LHCN-M2 (cell line): ENCODE measurements at places on chromosomes 11 and 22. TPM values are rescaled to one million over a fixed set of nuclear protein-coding genes. Genes with fewer than 3 reads are reported as not detected.
A peak's percentile ranks its signal among the peaks of the same experiment; 100 is the strongest.

PKDREJ gene
- total RNA-seq: not detected in 2 replicates

- no peak for DNase-seq
These were observed 13.2 kb downstream of the LMO1 start for GRCh38 chr11:8250434-8250833.

DNA sequence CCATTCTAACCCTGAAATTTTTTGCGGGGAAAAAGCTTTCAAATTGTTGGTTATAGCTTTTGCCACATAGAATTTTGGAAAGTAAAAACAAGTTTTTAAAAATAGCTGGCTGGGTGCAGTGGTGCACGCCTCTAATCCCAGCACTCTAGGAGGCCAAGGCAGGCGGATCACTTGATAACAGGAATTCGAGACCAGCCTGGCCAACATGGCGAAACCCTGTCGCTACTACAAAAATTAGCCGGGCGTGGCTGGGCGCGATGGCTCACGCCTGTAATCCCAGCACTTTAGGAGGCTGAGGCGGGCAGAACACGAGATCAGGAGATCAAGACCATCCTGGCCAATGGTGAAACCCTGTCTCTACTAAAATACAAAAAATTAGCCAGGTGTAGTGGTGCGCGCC, 54.9 kb downstream of the TNRC6B start:
- no peak for DNase-seq

GRCh38 chr22:41844036-41844435, 11.1 kb downstream of the SREBF2 start:
- no peak for DNase-seq

GRCh38 chr11:5938603-5938965, 3.5 kb upstream of the OR56A3 start:
- DNase-seq: no peak

GRCh38 chr11:32444186-32444585, 8.8 kb upstream of the WT1 start:
- DNase-seq: no peak

- no peak for DNase-seq
These were observed 216.3 kb downstream of the FAT3 start for GRCh38 chr11:92440701-92441442.

GRCh38 chr11:101914341-101914737, 471 bp upstream of the CEP126 start:
- no peak for DNase-seq

DNA sequence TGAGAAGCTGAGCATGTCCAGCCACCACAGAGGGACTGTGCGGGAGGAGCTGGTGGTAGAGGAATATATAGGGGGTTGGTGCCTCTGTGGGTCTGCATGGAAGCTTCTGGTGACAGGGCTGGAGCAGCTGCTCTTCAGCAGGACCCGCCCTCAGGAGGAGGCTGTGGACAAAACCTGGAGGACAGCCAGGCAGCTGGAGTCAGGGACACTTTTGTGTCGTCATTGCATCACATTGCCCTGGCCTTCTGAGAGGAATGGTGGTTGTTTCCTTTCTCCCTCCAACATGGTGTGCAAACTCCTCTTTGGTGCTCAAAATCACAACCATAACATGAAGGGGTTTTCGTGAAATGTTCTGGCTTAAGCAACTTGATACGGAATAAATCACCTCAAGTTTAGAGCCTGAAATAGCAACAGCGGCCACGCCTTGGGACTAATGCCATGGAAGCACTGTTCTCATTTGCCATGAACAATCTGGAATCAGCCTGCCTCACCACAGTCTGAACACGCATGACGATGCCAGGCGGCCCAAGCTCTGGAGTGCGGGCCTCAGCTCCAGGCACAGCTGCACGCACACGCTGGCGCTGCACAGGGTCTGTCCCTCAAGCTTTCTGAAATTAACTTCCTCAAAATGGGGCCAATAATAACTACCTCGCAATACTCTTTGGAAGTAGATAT, 17.1 kb upstream of the CSRP3 start:
- DNase-seq: peak; percentile 69

DNA sequence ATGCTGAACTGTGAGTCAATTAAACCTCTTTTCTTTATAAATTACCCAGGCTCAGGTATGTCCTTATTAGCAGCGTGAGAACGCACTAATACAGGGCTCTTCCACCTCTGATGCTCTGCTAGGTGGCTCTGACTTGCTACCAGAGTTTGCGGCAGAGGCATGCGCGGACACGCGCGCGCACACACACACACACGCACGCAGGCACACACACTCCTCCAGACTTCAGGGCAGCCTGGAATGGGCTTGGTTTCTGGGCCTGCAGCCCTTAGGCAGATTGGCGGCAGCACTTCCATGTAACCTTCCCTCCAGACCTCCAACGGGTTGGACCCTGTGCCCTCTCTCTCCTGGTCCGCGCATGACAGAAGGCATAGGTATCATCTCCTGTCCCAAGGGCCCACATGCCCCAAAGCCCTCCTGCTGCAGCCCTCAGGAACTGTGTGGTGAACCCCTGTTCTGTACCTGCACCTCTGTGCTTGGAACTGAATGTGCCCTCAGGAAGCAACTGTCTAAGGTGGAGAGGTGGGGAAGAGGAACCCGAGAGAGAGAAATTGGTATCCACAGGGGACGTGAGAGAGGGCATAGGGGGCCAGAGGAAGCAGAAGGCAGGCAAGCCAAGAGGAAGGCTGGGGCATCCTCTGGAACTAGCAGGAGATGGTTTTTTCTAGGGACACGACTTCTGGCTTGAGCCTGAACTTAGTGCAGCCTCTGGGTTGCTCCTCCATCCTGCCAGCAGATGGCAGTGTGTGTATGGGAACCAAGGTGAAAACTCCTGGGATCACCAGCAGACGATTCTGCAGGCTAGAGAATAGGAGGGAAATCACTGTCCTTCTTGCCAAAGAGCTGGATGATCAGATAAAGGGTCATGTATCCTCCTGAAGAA, 23.4 kb upstream of the RIC3 start:
- peak; percentile 37 for DNase-seq

DNA sequence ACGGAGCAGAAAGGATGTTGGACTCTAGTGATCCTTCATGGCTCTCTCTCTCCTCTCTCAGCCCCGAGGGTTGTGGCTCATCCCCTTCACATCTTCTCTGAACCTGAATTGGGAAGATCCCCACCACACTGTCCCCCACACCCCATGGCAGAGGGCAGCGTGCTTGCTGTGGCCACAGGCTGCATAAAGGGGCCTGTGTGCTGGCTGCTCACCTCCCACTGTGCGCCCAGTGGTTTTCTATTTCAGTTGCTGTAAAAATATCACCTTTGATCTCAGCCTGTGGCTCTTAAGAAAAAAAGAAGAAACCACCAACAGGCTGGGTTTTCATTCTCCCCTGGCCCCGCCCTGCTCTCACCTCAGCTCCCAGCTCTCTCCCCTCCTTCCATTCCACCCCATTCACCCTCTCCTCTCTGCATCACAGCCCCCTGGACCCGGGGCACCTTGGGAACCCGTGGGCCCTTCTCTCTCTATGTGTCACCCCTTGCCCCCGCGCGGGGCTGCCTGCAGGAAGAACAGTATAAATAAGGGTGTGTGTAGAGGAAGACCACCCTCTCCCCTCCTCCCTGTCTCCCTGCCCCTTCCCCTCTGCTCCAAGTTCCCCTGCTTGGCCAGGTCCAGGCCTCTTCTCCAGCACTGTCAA, 25.8 kb upstream of the WNT11 start:
- no peak for DNase-seq

DNA sequence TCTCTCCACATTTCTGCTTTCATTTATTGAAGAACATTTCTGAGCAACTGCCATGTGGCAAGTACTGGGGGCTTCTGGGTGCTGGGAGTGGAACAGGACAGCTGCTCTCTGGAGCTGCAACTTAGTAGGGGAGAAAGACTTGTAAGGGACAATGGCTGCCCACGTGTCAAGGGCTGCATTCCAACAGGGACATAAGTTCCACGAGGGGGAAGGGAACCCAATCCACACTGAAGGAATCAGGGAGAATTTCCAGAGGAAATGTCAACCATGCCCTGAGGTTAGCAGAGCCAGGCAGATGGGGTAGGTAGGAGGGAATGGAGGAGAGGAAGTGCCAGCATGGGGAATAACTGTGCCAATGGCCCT, 1.7 kb downstream of the MAPK8IP2 start:
- DNase-seq: no peak

ISX gene
- total RNA-seq: not detected in 2 replicates

GRCh38 chr11:94806419-94806818, 38.3 kb downstream of the AMOTL1 start:
- DNase-seq: no peak

PTH gene
- total RNA-seq: not detected in 2 replicates

DNA sequence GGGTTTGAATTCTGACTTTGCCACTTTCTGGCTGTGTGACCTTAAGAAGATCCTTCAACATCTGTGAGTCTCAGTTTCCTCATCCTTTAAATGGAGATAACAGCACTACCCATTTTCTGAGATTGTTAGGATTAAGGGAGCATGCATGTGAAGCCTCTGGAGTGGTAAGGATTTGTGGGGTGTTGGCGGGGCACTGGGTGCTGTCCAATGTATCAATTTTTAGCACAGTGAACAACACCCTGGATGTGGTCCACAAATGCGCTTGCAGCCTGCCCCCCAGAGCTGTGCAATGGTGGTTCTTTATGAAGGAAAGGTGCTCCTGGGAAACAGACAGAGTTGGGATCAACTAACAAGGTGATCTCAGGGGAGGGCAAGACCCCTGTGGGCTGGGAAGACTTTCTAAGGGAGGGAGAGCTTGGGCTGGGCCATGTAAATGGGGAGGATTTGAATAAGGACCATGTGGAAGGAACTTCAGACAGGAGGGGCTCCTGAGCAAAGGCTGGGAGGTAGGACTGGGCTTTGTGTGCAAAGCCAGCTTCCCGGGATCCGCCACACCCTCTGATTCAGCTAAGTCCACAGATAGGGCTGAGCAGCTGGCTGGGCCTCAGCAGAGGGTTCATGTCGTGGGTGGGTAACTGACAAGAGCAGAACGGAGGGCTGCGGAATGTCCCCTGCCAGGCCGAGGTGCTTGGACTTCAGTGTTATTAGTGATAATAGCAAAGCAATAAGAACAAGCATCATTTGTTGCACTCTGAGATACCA, 22.7 kb upstream of the RASD2 start:
- peak; percentile 41 for DNase-seq

GSTT2 gene
- 0.11 TPM in 1 of 2 replicates, not detected in the other for total RNA-seq

KRTAP5-1 gene
- total RNA-seq: not detected in 2 replicates

DNA sequence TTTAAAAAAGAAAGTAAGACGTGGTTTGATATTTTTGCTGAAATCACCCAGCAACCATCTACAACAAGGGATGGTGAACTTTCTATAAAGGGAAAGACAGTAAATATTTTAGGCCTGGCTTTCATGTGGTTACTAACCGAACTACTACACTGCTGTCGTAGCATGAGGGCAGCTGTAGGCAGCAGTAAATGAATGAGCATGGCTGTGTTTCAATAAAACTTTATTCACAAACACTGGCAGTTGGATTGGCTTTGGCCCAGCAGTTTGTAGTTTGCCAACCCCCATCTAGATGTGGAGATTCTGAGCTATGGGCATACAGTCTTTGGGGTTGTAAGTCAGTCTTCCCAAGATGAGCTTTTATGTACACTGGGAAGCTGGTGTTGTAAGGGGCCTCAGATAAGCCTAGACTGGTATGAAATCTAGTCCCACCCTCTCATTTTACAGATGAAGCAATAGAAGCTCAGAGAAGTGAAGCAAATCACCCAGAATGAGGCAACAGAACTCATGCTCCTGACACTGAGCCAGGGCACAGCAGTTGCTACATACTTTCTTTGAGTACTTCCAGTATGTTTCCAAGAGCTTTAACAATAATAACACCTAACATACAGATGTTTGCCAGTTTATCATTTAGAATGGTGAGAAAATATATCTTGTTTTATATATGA, 204.4 kb downstream of the ADAMTS15 start:
- DNase-seq: peak; percentile 45

DYNC2H1 gene
- total RNA-seq: 27.7 and 31.7 TPM in 2 replicates

DNA sequence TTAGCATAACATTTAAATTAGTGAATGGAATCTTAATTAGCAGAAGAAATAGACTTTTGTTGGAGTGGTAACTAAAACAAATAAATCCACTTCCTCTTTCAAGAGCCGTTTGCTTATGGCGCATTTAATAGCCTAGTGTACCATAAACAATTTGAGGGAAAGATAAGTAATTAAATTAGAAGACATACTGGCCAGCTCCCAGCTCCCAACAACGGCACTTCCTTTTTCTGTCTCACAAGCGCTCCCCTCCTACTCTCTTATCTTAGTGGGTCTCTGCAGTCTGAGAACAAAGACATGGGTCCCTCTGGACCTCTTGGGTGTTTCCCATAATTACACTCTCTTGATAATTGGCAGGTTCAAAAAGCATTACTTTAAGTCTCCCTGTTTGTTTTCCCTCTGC, 146.0 kb downstream of the OPCML start:
- no peak for DNase-seq

ANGPTL5 gene
- not detected in 2 replicates for total RNA-seq

OR10A2 gene
- total RNA-seq: not detected in 2 replicates

WT1 gene
- 0.75 and 0.96 TPM in 2 replicates for total RNA-seq

PPP2R1B gene
- total RNA-seq: 29.3 and 32.3 TPM in 2 replicates

DNA sequence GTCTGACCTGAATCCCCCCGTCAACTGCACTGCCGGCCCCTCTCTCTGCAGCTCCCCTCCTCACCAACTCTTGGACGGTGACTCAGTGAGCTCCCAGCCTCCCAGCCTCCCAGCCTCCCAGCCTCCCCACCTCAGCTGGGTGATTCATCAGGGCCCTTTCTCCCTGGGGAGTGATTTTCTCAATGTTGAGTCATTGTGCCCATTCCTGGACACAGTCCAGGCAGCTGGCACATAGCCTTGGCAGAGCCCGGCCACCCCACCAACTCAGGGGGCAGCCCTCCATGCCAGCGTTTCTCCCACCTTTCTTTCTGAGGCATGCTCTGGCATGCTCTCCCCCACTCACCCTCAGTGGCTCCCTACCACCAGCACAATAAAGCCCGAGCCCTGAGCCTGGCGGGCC, 30.7 kb downstream of the PDE2A start:
- peak; percentile 58 for DNase-seq

GRCh38 chr11:63769042-63769713, 603 bp upstream of the ZFTA start:
- peak; percentile 11 for DNase-seq

- no peak for DNase-seq
These were observed 58.2 kb upstream of the LRRC55 start for GRCh38 chr11:57123590-57123989.
